ENCODE measurements at places on chromosomes 2 and 18.

- no peak for DNase-seq
Observed at GRCh38 chr2:27634291-27634690, 5.4 kb downstream of the GPN1 start.

- DNase-seq: no peak
Observed at GRCh38 chr18:38792731-38793130, 1227.1 kb upstream of the CELF4 start.

- DNase-seq: no peak
Observed at GRCh38 chr2:38700113-38700785, 34.3 kb downstream of the GALM start.

- DNase-seq: no peak
Observed at GRCh38 chr2:176138923-176139660, 9.6 kb downstream of the HOXD8 start.

GRCh38 chr2:95026471-95027368 lies 1.2 kb downstream of the MAL start:
- no peak for DNase-seq

- no peak for DNase-seq
Observed at GRCh38 chr2:242063850-242064249, 194.3 kb downstream of the RTP5 start.

DNA sequence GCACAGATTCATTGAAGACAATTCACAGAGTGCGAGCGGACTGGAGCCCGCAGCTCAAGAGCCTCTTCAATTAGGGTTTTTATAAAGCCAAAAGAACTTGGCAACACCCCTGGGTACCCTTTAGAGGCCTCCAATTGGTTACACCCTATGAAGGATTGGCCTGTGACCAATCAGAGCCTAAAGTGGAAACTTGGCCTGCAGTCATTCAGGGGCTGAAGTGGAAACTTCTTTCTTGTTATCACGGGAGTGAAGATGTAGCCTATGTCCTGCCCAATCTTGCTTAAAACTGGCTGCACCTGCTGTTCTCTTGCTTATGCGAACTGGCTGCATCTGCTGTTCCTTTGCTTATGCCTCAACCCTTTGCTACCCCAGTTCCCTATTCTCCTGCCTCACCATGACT lies 1.8 kb upstream of the HJURP start:
- DNase-seq: no peak

DNA sequence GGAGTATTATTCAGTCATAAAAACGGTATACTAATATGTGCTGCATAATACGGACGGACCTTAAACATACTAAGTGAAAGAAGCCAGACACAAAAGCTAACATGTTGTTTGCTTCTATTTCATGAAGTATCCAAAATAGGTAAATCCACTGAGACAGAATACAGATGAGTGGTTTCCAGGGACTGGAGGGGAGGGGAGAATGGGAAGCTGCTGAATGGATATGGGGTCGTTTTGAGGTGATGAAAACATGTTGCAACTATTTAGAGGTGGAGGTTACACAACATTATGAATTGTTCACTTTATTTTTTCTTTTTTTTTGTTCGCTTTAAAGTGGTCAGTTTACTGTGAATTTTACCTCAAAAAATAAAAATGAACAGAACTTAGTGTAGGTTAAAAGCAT lies 52.9 kb downstream of the RAB10 start:
- DNase-seq: no peak

GRCh38 chr2:104865096-104865470 lies 11.2 kb downstream of the POU3F3 start:
- DNase-seq: no peak

DNA sequence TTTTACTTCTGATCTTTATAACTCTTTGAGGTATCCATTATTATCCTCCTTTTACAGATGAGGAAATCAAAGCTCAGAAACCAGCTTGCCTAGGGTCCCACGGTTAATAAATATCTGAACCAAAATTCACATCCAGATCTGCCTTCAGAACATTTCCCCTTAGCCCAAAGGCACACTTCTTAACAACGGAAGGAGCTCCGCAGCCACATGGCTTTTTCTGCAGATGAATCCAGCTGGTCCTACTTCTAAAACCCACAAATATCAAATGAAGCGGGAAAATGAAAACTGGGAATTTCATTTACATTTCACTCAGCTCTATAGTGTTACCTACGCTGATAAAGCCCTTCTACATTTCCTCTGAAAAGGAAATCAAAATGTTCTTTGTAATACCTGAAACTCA lies 357.0 kb upstream of the ID2 start:
- DNase-seq: no peak

DNA sequence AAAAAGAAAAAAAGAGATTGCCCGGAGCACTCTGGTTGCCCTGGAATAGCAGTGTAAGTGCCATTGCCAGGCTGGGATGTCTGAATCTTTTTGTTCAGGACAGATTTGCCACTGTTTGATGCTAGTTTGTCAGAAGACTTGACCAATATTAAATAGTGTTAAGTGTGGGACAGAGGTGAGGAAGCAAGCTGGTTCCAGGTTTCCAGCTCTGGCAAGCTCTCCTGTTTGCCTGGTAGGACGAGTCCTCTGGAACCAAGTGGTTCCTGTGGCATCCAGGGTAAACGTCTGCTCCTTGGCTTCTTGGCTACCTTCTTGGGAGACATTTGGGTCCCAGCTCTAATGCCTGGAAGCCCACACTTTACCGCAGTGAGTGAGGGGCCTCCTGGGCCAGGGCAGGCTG lies 20.8 kb upstream of the IGFBP5 start:
- no peak for DNase-seq

GRCh38 chr2:216713691-216714336 lies 18.5 kb upstream of the IGFBP5 start:
- peak; percentile 93 for DNase-seq

GRCh38 chr2:159829376-159829775 lies 31.4 kb upstream of the CD302 start:
- DNase-seq: no peak

GRCh38 chr2:236629961-236630872 lies 60.6 kb downstream of the ACKR3 start:
- DNase-seq: no peak

GRCh38 chr18:52936931-52937330 lies 596.9 kb downstream of the DCC start:
- DNase-seq: peak; percentile 71

- no peak for DNase-seq
Observed at GRCh38 chr2:43105586-43106558, 120.5 kb downstream of the ZFP36L2 start.

DNA sequence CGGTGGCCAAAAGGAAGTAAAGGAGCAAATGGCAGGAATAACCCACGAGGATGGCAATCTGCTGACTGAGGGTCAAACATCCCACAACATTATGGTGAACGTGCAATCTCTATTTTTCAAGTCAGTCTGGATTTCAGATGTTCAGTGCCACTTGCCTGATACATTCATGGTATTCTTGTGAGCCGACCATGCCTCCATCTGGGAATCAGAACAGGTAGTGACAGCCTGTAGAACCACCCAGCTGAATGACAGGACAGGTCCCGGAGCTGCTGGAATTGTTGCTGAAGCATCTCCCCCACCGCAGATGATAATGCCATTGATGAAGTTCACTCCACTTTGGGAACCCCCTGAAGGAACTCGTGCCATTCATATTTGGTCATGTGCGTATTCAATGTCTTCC lies 123.2 kb downstream of the CAPN13 start:
- DNase-seq: no peak

DNA sequence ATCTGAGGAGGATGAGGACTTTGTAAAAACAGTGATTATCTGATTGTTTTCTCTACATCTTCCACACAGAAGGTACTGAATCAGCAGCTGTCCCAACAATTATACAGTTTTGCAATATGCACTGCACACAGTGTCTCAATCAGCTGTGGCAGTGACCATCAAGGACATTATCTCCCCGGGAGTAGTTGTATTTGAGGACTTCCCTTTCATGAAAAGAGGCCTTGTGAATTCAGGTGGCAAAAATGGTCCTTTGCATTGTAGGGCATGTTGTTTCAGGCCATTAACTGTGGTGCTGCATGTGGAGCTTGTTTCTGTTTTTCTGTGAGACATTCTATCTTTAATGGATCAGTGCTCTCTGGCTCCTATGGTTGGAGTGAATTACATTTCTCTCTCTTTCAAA lies 779.4 kb upstream of the FSHR start:
- DNase-seq: no peak

DNA sequence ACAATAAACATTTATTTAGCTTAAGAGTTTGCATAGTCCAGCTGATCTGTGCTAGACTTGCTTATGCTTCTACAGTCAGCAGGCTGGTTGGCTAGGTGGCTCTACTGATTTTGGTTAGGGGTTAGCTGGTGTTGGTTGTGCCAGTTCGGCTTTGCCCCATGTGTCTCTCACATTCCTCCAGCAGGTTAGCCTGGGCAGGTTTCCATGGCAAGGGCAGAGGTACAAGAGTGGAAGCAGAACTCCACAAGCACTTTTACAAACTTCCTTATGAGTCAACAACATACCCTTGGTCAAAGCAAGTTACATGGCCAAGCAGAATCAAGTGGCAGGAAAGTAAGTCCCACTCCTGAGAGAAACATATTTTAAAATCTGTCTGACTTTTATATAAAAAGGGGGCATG lies 82.3 kb downstream of the SS18 start:
- no peak for DNase-seq

- no peak for DNase-seq
Observed at GRCh38 chr18:6830916-6831315, 101.4 kb downstream of the ARHGAP28 start.

DNA sequence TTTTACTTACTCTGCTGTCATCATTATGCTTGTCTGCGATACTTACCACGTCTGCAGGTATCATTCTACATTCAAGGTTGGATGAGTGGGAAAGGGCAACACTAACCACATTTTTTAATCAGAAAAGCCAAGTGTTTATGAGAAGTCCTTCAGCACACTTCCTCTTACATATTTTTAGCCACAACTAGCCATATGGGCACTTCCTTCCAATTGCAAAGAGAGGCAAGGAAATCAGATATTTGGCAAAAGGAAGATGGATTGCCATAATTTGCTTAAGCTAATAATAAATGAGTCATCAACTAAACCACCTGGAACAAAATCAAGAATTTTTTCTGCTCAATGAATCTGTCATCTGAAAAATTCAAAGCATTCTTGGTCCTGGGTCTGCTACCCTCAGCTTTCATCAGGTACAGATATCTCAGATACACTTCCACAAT lies 16.7 kb upstream of the MRO start:
- DNase-seq: peak; percentile 56

DNA sequence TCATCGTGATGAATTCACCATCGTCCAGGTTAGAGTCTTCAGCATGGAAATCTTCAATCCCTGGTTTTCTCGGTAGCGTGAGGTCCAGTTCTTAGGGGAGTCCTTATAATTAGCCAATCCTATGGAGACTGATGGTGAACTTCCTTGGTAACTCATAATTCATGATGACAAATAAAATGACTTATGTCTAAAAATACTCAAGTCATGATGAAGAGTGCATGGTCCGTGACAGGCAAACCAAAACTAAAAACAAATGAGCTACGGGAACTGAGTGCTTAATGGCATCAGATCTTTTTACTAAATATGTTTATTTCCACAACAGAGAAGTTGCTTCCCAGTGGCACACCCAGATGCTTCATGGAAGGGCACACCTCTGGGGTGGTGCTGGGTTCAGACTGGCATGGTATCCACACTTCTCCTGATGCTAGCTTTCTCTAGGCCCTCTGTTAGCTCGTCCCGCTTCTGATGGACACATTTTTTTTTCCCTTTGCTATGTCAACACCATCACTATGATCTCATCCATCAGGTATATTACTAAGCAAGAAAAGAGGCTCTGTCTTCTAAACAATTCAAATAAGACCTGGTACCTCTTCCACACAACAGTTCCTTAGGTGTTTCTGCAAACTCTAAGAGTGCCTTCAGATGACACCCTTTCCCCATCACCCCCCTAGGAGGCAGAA lies 92.8 kb upstream of the NEDD4L start:
- no peak for DNase-seq

- DNase-seq: no peak
Observed at GRCh38 chr18:55317864-55318263, 270.1 kb downstream of the TCF4 start.

GRCh38 chr18:10245031-10245845 lies 209.2 kb upstream of the APCDD1 start:
- DNase-seq: no peak

DNA sequence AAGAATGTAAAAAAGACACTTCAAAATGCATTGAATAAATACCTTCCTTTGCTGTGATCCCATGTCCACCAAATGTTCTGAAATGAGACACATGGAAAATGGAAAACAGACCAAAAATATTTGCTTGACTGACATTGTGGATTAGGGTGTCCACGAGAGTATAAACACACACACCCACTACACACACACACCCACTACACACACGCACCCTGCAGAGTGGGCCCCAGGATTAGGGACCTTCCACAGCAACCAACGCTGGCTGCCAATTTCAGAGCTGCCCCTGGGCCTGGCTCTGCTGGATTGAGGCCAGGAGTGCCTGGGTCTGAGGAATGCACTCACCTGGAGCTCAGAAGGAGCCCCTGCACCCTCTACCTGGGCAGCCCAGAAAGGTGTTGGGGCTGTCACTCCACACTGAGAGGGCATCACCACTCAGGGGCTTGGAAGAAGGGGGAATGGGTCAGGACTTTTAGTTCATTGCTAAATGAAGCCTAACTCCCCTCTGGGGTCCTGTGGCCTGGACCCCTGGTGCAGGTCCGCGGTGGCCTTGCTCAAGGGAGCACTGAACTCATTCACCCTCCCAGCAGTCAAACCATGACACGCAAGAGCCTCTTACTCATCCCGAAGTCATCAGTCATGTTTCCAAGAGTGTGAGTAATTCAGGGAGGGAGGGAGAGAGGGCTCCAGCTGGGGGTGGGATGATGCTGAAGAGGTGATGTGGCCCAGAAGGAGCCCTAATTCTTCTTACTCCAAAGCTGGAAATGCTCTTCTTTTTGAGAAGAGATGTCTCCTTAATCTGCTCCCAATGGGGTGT lies 50.2 kb upstream of the PLB1 start:
- no peak for DNase-seq

- peak; percentile 10 for DNase-seq
Observed at GRCh38 chr18:41809652-41810051, 145.4 kb upstream of the PIK3C3 start.

DNA sequence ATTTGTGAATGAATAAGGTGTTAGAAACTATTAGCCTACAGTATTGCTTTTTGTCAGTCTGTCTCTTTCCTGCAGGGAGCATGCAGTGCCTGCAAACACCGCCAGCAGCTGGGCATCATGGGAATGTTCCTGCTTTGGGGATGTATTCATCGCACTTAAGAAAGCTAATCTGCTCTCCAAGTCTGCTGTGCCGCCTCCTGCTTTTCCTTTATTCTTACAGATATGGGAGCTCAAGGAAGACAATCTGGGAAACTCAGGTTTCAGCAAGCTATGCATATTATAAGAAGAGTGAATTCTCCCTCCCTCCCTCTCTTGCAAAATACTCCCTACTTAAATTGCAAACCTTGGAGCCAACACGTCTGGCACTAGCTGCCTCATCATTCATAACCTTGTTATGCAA lies 479.2 kb upstream of the ACVR2A start:
- DNase-seq: peak; percentile 10

GRCh38 chr2:165470361-165470760 lies 863 bp downstream of the CSRNP3 start:
- no peak for DNase-seq

- DNase-seq: no peak
Observed at GRCh38 chr2:37993143-37993542, 68.1 kb downstream of the RMDN2 start.

Measured in NCI-H2171 treated with DMSO at 0.1 percent for 48 hours (cell line).